ENCODE measurements at places on chromosomes 4 and X. TPM values are rescaled to one million over a fixed set of nuclear protein-coding genes. Genes with fewer than 3 reads are reported as not detected.

GRCh38 chr4:149166876-149167275, 648.8 kb downstream of the IQCM start:
- no peaks in the 10 kb centered on the region for H3K27me3 ChIP-seq
- no peaks in the 10 kb centered on the region for H3K36me3 ChIP-seq
- no peak for DNase-seq
- H3K4me3 ChIP-seq: no peak overlapping the region
- H3K4me1 ChIP-seq: peaks cover 30% of the 10 kb centered on the region
- no peak overlapping the region for H3K27ac ChIP-seq

GRCh38 chr4:76017056-76017686, 6.1 kb downstream of the CXCL10 start:
- H3K36me3 ChIP-seq: no peaks in the 10 kb centered on the region
- H3K4me1 ChIP-seq: peaks cover 49% of the 10 kb centered on the region
- no peak overlapping the region for H3K4me3 ChIP-seq
- H3K27ac ChIP-seq: no peak overlapping the region
- no peaks in the 10 kb centered on the region for H3K27me3 ChIP-seq
- DNase-seq: no peak

The GPR143 gene
- total RNA-seq: 4.6 TPM

- H3K27ac ChIP-seq: no peak overlapping the region
- no peaks in the 10 kb centered on the region for H3K27me3 ChIP-seq
- no peaks in the 10 kb centered on the region for H3K4me1 ChIP-seq
- no peak overlapping the region for H3K4me3 ChIP-seq
Observed at GRCh38 chr4:165415910-165416309, 37.1 kb downstream of the CPE start.

DNA sequence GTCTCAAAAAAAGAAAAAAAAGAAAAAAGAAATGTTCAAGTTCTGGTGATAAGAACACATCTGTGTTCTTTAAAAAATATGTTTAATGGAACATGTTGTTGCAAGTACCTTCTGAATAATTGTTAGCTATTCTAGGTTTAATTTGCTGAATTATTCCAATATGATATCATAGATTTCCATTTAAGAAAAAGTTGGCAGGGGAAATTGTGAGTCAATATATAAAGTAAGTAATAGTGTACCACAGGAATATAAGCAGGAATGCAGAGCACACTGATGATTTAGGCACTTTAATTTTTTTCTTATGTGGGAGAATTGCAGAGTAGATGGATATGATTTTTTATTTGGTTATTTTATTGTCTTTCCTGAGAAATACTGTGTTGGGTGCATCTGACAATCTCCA, 190.7 kb downstream of the RPA4 start:
- no peaks in the 10 kb centered on the region for H3K27me3 ChIP-seq
- no peaks in the 10 kb centered on the region for H3K36me3 ChIP-seq
- no peak overlapping the region for H3K27ac ChIP-seq
- H3K4me3 ChIP-seq: no peak overlapping the region

DNA sequence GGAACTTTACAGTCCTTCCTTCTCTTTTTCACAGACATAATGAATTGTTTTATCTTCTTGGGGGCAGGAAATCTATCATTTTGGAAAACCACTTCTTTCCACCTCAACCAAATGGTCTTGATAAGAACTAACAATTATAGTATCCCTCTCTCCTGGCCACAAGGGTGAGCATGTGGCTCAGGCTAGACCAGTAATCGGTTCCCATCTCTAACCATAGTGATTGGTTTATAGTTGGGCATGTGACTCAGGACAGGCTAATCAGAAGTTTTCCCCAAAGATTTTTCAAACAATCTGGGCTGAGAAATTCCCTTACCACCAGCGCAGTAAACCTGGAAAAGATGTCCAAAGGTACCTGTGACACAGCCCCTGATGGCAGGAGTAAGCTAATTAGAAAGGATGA, 4.0 kb upstream of the CXorf66 start:
- no peaks in the 10 kb centered on the region for H3K36me3 ChIP-seq

DNA sequence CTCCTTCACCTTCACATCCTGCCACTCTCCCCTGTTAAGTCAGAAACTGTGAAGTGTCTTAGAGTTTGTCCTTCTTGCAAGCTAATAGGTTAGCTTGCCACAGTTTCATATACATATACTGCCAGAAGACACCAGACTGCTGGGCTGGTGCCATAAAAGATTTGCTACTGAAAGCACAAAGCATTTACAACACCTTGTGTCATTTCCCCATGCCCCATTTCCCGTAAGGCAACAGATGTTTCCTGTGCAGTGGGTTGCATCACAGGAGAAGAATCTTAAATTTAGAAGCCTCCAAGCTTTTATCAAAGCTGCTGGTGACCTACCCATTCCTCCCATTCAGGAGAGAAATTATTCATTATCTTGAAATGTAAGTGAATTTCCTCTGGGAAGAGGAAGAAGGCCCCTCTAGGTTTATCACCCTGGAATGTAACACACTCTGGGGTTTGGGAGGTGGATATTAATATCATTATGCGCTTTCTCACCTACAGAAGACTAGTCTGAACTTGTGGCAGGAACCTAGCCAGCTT, 34.5 kb upstream of the RAB33B start:
- no peak overlapping the region for H3K4me3 ChIP-seq
- H3K27ac ChIP-seq: no peak overlapping the region
- no peaks in the 10 kb centered on the region for H3K36me3 ChIP-seq
- no peak for DNase-seq

The ARR3 gene
- not detected for total RNA-seq

The PAGE4 gene
- 22.4 TPM for total RNA-seq

DNA sequence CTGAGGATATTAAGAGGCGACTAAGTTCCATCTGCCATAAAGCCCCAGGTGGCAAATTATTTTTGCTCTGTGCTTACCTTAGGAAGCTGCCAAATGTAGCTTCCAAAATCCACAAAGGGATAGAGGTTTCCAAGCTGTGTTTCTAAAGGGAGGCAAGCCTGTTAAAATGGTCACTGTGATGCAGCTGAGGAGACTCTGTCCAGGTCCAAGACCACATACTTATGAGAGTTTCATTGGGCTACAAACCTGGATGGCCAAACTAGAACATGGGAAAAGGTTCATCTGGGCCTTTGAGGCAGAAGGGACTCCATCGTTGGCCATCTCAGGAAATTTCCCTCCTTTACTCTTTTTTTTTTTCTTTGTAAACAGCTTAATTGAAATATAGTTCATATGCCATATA, 306.9 kb upstream of the FGF13 start:
- DNase-seq: no peak
- no peaks in the 10 kb centered on the region for H3K36me3 ChIP-seq
- H3K4me1 ChIP-seq: no peaks in the 10 kb centered on the region
- no peak overlapping the region for H3K27ac ChIP-seq

GRCh38 chrX:139738581-139738980, 30.6 kb upstream of the MCF2 start:
- no peaks in the 10 kb centered on the region for H3K4me1 ChIP-seq
- no peaks in the 10 kb centered on the region for H3K27me3 ChIP-seq
- DNase-seq: no peak
- no peak overlapping the region for H3K4me3 ChIP-seq

The NPY2R gene
- total RNA-seq: not detected

GRCh38 chr4:152459326-152459725, 76.6 kb downstream of the FBXW7 start:
- no peak for DNase-seq
- H3K27ac ChIP-seq: no peak overlapping the region
- H3K36me3 ChIP-seq: no peaks in the 10 kb centered on the region
- H3K4me1 ChIP-seq: peaks cover 26% of the 10 kb centered on the region
- no peak overlapping the region for H3K4me3 ChIP-seq
- H3K27me3 ChIP-seq: no peaks in the 10 kb centered on the region

- no peaks in the 10 kb centered on the region for H3K36me3 ChIP-seq
- H3K27me3 ChIP-seq: no peaks in the 10 kb centered on the region
- H3K4me3 ChIP-seq: no peak overlapping the region
Observed at GRCh38 chrX:102697494-102697893, 14.8 kb upstream of the GPRASP2 start.

DNA sequence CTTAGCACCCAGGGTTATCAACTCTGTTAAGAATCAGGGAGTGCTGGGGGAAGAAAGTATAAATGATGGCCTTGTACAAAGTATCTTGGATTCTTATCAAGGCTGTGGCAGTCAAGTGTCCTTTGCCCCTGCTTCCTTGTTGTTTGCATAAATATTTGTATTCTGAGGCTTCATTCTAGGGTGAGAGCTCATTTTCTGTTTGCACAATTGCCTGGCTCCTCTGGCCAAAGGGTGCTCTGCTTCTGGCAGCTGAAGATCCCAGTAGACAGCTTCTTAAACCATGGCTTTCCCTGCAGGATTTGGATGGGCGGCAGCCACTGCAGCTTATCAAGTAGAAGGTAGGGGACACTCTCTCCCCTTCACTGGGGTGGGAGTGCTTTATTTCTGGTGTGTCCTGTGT, at the start of gene GBA3:
GBA3 (plus strand) TSS at position 202 of the 400 bp plus-strand sequence.
- no peaks in the 10 kb centered on the region for H3K36me3 ChIP-seq
- no peaks in the 10 kb centered on the region for H3K27me3 ChIP-seq
- DNase-seq: no peak
- no peak within 1 kb of the TSS for H3K27ac ChIP-seq
- H3K4me3 ChIP-seq: no peak within 1 kb of the TSS

- no peaks in the 10 kb centered on the region for H3K36me3 ChIP-seq
- no peak overlapping the region for H3K4me3 ChIP-seq
- no peak for DNase-seq
Observed at GRCh38 chr4:141376769-141377168, 156.1 kb downstream of the ZNF330 start.

DNA sequence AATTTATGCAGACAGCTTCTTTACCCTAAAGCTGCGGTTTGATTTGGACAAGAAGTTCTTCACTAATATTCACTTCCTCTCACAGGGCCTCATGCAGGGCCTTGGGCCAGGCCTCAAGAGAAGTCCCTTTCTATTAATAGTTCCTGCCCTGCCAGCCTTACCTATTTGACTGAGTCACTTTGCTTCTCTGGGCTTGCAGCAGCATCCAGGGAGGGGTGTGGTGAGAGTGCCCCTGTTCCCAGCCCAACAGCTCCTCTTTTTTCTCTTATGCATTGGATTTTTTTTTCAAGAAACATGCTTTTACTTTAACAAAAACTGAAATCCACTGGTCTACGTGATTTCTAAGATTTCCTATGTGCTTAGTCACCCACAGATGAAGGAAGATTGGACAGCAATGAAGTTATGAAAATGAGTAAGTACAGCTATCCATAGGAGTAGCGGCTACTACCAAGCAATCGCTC, 26.7 kb downstream of the FAM156B start:
- H3K4me3 ChIP-seq: no peak overlapping the region
- no peak overlapping the region for H3K27ac ChIP-seq
- no peak for DNase-seq

- H3K27me3 ChIP-seq: no peaks in the 10 kb centered on the region
- no peak for DNase-seq
- H3K4me1 ChIP-seq: no peaks in the 10 kb centered on the region
- H3K36me3 ChIP-seq: no peaks in the 10 kb centered on the region
- no peak overlapping the region for H3K27ac ChIP-seq
Observed at GRCh38 chrX:53088136-53088974, 5.6 kb upstream of the KANTR start.

The WDR17 gene
- total RNA-seq: 0.52 TPM

- no peak overlapping the region for H3K4me3 ChIP-seq
- no peaks in the 10 kb centered on the region for H3K36me3 ChIP-seq
- no peaks in the 10 kb centered on the region for H3K27me3 ChIP-seq
- no peak for DNase-seq
- no peaks in the 10 kb centered on the region for H3K4me1 ChIP-seq
Observed at GRCh38 chr4:17490575-17491059, 21.3 kb downstream of the QDPR start.

The TTC29 gene
- not detected for total RNA-seq

The TMEM31 gene
- total RNA-seq: not detected

DNA sequence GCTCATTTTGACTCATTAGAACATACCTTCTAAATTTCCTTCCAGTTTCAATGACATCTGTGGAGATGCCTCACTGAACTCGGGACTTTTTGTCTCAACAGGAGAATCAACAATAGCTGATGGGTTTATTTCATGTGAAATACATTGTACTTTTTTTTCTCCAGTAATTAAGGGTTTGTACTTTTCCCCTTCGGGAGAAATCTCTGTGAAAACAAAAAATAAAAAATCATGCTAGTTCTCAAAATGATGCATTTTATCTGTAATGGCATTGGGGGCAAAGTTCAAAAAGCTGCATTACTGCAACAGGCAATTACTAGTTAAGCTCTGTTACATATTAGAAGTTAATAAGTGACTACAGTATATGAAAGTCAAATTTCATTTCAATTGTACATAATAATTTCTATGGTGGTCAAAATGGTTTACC, 167.3 kb upstream of the SH3RF1 start:
- H3K4me1 ChIP-seq: peaks cover 12% of the 10 kb centered on the region
- no peak overlapping the region for H3K27ac ChIP-seq

The FAM184B gene
- total RNA-seq: not detected

DNA sequence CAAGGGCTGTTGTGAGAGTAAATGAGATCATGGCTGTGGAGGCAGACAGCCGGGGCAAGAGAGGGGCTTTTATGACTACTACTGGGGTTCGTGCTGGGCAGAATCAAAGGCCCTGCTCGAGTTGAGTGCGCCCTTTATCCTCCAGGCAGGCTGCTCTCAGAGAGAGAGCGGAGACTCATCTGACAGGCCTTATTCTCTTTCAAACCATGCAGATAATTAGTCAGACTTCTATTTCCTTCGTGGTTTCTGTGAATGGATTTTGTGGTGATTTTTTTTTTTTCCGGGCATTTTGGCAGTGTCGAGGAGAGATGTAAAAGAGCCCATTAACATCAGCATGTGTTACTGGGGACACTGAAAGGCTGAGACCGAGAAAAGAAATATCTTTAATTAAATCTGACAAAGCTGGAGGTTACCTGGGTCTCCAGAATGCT, 73.6 kb downstream of the MED28 start:
- DNase-seq: no peak
- no peak overlapping the region for H3K27ac ChIP-seq
- no peak overlapping the region for H3K4me3 ChIP-seq

- no peak for DNase-seq
- peak overlapping the region; percentile 56 for H3K27ac ChIP-seq
- H3K27me3 ChIP-seq: no peaks in the 10 kb centered on the region
- peaks cover 84% of the 10 kb centered on the region for H3K4me1 ChIP-seq
- H3K36me3 ChIP-seq: no peaks in the 10 kb centered on the region
Observed at GRCh38 chr4:153509724-153510123, 43.6 kb downstream of the TMEM131L start.

DNA sequence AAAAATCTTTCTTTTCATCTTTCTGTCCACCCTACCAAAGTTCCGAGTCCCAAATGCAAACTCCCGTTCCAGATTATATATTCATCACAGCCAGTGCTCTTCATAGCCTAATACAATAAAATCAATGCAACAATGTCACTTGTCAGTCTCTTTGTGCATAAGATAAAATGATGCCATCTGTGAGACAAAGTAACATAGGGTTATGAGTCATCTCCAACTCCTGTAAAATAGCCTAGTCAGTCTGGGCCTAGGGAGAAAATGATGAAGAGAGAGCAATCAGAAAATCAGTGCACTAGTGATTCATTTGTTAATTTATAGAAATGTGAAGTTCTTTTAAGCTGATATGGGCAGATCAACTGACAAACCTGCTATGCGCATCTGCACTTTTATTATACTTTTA, 689.1 kb upstream of the DIAPH2 start:
- H3K4me1 ChIP-seq: no peaks in the 10 kb centered on the region
- H3K27ac ChIP-seq: no peak overlapping the region
- H3K4me3 ChIP-seq: no peak overlapping the region

GRCh38 chrX:125205133-125205917, 114.3 kb upstream of the TEX13C start:
- no peak for DNase-seq
- no peaks in the 10 kb centered on the region for H3K27me3 ChIP-seq
- no peak overlapping the region for H3K27ac ChIP-seq

All from Caco-2 (cell line).